ENCODE measurements at places on chromosomes 16 and 17.

- no peak overlapping the region for H3K4me3 ChIP-seq
- H3K4me1 ChIP-seq = no peaks in the 10 kb centered on the region
- DNase-seq = no peak
- no peak overlapping the region for H3K27ac ChIP-seq
- H3K27me3 ChIP-seq = no peaks in the 10 kb centered on the region
- no peaks in the 10 kb centered on the region for H3K36me3 ChIP-seq
These were observed 4.7 kb upstream of the CMTM2 start for GRCh38 chr16:66574531-66574930.

DNA sequence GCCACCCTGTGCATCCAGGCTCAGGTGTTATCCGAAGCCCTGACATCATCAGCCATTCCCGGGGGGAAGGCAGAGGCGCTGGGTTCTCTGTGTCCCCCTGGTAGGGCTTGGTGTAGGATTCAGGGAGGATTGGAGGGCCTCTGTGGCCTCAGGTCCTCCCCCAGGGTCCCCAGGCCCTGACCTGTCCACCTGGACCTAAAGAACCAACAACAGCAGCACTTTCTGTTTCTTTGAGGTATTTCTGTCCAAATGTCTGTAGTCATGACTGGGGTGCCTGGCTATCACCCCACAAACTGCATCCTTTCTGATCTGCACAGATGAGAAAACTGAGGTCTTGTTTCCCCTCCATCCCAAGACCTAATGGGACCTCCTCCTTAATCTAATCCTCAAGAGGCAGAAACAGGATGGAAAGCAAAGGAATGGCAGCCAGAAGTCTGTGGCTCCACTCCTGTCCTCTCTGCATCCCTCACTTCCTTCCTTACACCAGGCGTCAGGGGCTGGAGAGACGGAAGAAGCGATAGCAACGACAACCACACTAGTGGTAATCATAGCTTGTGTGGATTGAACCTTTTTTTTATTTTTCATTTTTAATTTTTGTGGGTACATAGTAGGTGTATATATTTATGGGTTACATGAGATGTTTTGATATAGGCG is 11.8 kb downstream of the NLRC5 start:
- no peak for DNase-seq
- H3K4me3 ChIP-seq = no peak overlapping the region
- H3K36me3 ChIP-seq = no peaks in the 10 kb centered on the region
- no peaks in the 10 kb centered on the region for H3K27me3 ChIP-seq
- peaks cover 16% of the 10 kb centered on the region for H3K4me1 ChIP-seq

DNA sequence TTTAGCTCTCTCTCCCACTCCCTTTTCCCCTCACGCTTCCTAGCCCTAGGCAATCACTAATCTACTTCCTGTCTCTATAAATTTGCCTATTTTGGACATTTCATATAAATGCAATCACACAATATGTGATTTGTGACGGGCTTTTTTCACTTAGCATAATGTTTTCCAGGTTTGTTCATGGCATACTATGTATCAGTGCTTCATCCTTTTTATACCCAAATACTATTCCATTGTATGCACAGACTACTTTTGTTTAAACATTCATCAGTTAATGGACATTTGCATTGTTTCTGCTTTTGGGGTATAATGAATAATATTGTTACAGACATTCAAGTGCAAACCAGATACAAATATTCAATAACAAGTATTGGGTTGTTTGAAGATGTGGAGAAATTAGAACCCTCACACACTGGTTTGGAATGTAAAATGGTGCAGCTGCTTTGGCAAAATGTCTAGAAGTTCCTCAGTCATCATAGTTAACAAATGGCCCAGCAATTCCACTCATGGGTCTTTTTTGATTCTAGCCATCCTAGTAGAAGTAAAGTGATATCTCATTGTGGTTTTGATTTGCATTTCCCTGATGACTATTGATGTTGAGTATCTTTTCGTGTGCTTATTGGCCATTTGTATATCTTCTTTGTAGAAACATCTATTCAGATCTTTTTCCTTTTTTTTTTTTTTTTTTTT is 67.7 kb downstream of the TBX4 start:
- DNase-seq = no peak
- H3K27me3 ChIP-seq = no peaks in the 10 kb centered on the region
- H3K4me1 ChIP-seq = no peaks in the 10 kb centered on the region
- no peak overlapping the region for H3K27ac ChIP-seq
- H3K36me3 ChIP-seq = no peaks in the 10 kb centered on the region

DNA sequence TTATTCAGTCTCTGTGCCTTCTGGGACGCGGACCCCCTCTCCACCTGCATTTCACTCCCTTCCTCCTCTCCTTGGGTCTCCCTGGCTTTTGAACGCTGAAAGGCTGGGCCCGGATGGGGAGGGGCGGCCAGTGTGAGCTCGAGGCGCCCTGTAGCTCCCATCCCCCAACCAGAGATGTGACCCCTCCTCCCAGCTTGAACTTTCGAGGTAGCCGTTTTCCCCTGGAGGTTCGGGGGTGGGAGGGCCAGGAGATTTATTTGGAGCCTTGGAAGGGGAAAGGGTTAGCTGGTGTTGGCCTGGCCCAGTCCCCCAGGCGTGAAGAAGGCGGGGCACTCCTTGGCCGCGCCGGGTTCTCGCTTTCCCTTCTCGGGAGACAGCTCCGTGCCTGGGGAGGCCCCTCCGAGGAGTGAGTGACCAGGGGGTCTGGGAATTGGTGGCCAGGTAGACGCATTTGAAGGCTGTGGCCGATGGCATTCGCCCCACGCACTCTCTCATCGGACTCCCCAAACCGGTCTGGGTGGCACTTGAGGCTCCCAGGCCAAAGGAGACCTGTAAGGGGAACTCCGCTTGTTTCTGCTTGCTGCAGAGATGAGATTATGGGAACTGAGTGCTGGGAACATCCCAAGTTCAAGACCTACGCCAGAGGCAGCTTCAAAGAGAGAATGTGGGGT is 942 bp downstream of the LDAF1 start:
- DNase-seq = no peak
- H3K27me3 ChIP-seq = no peaks in the 10 kb centered on the region
- H3K4me3 ChIP-seq = peak overlapping the region; percentile 62

Data from HCT116 (cell line).